NCI-H1694 (cell line): ENCODE measurements at places on chromosomes 7 and 10.

DNA sequence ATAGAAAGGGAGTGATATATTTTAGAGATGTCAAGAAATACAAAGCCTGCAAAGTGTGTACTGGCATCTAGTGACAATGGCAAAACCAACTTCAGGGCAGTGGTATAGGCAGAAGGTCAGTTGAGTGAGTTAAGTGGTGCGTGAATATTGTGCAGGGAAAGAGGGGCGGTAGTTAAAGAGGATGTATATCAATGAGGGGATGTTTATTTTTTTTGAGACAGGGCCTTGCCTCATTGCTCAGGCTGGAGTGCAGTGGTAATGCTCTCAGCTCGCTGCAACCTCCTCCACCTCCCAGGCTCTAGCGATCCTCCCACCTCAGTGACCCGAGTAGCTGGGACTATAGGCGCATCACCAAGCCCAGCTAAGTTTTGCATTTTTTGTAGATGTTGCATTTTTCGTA lies 13.8 kb downstream of the ANLN start:
- no peak for DNase-seq

GRCh38 chr10:22504766-22505165 lies 159.5 kb downstream of the SPAG6 start:
- no peak for DNase-seq

DNA sequence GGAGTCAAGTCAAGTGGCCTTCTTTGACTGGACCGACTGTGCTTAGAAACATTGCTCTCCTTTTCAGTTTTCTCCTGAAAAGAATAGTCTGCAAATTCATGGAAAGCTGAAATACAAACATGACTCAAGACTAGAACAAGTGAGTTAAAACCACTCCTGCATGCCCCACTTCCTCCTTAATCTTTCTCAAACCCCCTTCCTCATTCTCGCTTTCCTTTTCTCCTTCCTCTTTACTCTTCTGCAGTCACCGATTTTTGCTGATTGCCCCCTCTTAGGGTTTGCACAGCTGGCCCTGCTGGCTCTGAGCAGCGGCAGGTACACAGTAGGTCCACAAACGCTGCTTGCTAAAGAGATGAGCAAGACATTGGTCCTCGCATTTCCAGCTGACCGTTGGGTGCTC lies 34.8 kb upstream of the MKI67 start:
- DNase-seq, result no peak

GRCh38 chr10:79422178-79422892 lies 23.1 kb downstream of the ZCCHC24 start:
- DNase-seq, result no peak
